NCI-H146 (cell line): ENCODE measurements at places on chromosomes 12 and 14.

DNA sequence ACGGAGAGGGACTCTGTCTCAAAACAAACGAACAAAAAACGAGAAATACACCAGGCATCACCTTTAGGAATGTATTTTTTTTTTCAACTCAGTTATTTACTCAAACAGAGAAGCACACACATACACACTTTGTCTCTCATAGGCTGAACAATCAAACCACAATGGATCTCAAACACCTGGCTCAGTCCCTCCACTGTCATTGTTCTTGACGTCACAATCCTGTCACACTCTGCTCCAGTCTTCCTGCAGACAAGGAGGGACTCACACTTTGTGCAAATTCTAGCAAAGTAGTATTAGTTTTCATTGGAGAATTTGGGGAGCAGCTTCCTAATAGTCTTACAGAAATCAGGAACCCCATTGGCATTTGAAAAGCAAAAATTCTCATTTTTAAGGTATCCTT, 727.8 kb downstream of the BCL11B start:
- no peak for DNase-seq

DNA sequence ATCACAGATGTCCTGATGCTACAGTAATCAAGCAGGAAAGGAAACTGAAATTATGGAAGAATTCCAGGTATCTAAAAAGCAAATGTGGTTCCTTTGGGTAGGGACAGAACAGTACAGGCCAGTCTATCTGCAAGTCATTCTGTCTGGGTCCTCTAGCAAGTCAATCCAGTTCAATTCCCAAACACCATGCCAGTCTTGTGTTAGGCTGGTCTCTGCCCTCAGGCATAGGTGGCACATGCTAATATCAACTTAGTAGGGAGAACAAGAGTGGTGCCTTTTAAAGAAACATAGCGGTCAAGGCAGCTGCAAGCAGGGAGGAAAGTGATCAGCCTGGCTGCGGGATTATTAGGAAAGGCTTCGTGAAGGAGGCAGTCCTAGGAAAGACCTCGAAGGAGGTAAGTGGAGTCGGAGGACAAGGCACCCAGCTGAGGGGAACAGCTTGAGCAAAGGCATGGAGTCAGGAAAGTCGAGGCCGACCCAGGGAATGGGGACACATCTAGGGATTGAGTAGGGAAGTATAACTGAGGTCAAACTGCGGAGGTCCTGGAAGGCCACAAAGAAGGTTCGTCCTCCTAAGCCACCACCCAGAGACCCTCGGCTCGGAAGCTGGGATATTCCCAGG, 3.8 kb upstream of the PLEKHG6 start:
- no peak for DNase-seq

DNA sequence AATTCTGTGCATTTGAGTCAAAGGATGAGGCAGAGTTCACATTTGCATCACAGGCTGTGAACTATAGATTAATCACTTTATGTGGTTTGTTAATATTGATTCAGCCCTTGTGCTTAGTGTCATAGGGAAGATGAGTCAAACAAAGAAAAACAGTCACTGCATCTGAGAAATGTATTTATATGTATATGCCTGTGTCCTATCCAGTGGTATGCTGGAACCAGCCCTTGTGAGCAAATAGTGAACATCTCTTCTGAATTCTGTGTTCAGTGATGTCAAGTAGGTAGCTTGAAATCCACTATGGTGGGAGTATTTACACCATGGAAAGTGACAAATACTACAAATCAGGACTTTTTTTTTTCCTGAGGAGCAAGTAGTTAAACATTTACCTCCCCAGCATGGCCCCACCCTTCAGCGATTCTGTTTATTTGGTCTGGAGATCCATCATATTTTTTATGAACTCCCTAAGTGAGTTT, 128.5 kb downstream of the HMGA2 start:
- DNase-seq, result no peak

GRCh38 chr12:38149395-38150073, 167.0 kb upstream of the ALG10B start:
- DNase-seq, result no peak

- no peak for DNase-seq
Observed at GRCh38 chr14:62001963-62002362, 239.7 kb downstream of the SNAPC1 start.

DNA sequence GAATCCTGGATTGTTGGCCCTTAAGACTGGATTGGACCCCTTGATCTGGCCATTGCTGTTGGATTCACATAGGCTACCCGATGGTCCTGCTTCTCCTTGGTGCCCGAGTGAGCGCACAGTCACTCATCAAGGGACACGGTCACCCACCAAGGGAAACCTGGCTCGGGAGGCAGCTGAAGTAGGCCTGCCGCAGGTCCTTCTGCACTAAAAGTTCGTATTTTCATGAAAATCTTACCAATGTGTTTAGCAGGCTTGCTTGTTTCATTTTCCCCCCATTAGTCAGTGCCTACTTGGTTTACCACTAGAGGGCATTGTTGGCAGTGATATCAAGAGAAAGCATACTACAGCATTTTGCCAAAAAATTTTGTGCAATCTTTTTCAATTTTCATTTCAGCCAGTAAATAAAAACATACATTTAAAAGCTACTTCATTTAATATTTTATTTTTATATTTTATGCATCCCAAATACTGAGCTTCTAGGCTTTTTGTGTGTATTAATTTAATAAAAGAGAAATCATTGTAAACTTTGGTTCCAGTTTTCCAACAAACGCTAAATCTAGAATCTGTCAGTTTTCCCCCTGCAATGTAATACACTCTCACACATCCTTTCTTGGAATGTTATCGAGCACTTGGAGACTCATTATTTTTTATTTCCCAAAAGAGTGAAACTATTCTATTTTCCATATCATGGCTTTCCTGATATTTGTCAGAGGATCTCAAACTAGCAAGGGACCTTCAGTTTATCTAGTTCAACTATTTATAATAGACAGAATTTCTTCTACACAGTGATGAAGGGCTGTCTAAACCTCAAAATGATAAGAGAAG, 116.7 kb downstream of the LMNTD1 start:
- peak; percentile 44 for DNase-seq

- no peak for DNase-seq
Observed at GRCh38 chr12:10136637-10137205, 6.7 kb upstream of the CLEC7A start.

- DNase-seq, result no peak
Observed at GRCh38 chr12:5916785-5917290, 28.2 kb downstream of the ANO2 start.

DNA sequence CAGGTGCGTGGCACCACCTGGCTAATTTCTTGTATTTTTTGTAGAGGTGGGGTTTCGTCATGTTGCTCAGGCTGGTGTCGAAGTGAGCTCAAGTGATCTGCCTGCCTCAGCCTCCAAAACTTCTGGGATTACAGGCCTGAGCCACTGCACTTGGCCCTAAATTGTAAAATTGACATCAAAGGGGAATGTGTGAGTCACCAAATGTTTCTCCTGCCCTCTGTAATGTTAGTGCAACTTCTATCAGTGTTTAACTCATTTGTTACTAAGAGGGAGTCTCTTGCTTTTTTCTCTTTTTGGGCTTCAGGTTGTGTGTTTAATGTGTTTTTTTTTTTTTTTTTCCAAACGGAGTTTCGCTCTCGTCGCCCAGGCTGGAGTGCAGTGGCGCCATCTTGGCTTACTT, 2.3 kb downstream of the TULP3 start:
- no peak for DNase-seq

- DNase-seq, result no peak
Observed at GRCh38 chr14:64447876-64448670, 17.2 kb upstream of the AKAP5 start.

DNA sequence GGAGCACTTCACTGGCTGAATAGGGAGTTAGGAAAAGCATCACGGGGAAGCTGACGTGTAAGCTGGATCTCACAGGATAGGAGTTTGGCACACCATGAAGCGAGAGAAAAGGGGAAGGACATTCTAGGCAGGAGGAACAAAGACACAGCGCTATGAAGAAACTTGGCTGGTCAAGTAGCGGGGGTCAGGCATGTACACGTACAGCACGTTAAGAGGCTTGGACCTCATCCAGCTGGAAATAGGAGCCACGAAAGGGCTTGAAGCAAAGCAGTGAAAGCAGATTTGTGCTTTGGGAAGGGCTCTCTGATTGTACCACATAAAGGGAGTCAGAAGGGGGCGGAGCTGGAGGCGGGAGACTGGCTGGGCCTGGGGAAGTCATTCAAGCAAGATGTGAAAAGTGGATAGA, 19.6 kb upstream of the GALNT8 start:
- no peak for DNase-seq

GRCh38 chr12:57489157-57489641, 1.3 kb downstream of the MARS1 start:
- no peak for DNase-seq

GRCh38 chr12:48261773-48262172, 58.7 kb upstream of the OR10AD1 start:
- DNase-seq, result no peak

DNA sequence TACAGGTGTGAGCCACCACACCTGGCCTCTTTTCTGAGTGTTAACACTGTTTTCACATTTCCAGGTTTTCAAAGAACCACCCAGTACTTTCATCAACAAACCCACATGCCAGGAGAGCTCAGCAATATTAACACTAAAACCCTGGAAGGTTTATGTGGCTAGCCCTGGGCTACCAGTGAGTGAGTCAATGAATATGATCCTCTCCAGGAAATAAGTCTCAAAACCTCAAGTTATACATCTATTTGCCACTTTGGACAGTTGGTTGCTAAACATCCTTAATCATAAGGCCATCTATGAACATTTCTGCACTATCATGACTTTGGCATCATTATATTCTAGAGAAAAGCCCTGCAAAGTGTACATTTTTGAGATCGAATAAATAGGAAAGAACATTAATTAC, 6.3 kb upstream of the CDKL1 start:
- no peak for DNase-seq

DNA sequence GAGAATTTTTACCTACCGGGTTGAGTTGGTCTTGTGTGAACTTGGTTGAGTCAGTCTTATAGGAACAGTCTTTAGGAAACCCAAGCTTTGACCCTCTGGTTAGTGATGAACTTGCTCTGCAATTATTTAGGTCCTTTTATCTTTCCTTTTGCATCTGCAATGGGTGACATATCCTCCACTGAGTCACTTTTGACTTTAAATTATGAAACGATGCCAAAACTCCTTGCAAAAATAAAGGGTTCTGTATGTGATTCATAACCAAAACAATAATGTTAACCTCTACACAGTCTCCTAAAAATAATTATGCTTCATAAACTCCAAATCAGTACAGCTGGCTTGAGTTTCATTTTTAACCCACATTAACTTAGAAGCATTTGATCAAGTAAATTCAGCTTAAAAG, 979.4 kb downstream of the GALC start:
- no peak for DNase-seq

DNA sequence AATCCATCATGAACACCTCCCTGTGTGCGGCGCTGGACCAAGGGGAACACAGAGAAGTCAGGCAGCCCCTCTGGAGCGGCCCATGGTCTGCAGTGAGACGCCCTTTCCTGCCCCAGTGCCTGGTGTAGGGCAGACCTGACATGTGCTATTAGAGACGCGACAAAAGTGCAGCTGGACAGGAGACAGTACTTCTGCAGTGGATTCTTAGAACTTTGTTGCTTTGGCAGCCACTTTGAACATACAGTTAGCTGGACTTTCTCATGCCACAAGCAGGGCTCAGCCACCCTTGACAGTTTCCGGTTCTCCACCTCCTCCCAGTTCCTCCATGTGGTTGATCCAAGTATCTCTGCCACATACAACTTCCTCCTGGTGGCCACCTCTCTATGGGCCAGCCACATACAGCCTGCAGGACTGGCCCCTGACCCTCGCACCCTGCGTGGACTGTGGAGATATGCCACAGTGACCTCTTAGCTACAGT, 45.9 kb downstream of the LGMN start:
- no peak for DNase-seq

DNA sequence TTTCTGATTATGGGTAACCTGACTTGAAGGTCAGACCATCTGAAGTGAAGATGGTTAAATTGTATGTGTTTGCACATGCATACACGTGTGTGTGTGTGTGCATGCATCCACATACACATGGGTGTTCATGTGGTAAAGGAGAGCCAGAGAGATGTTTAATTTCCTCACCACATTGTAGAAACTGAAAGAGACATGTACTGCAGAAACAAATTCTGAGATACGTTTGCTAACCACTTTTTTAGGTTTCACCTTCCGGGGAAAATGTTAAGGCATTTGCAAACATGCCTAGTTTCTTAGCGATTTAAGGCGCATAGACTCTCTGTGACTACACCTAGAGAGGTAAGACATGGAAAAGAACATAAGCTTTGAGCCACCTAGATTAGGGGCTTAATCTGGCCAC, 362.9 kb downstream of the RAD51B start:
- no peak for DNase-seq

DNA sequence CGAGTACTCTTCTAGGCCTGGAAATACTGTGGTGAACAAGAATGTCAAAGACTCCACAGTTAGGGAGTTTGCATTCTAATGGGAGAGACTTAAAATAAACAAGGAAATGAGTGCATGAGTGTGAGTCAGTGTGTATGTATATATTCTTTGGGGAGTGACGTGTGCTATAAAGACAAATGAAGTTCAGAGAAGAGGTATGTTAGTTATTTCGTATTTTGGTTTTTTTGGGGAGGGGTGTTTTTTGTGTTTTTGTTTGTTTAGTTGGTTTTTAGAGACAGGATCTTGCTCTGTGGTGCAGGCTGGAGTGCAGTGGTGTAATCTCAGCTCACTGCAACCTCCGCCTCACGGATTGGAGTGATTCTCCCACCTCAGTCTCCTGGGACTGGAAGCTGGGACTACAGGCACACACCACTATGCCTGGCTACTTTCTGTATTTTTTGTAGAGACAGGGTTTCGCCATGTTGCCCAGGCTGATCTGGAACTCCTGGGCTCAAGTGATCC, 74.3 kb downstream of the SRGAP1 start:
- no peak for DNase-seq

GRCh38 chr12:461425-461824, 1.7 kb downstream of the B4GALNT3 start:
- DNase-seq, result no peak

DNA sequence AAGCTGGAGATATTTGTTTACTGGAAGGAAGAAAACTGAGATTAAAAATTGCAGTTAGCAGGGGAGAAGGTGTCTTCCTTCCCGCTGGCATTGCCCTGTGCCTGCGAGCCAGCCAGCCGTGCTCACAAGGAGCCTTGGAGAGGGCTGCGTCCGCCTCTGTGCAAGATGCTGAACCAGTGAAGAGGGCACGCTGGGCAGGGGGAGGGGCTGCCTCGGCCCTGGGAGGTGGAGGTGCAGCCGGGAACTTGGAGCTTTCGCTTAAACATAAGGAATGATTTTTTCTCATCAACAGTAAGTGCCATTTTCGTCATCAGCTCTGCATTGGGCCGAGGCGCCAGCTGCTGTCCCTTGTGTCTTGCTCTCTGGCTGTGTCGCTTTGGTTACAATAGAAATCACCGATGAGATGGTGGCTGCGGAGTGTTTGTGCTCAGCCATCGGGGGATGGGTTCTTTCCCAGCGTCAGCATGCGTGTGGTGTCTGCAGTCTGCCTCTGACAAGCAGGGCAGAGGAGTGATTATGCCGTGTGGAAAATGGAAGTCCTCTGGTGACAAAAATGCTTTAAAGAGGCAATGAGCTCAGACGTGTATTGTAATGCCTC, 97.3 kb downstream of the ESR2 start:
- peak; percentile 73 for DNase-seq

GRCh38 chr12:18352312-18352711, 91.0 kb downstream of the PIK3C2G start:
- no peak for DNase-seq
